PC-3 (cell line): ENCODE measurements at places on chromosomes 12 and 14. TPM values are rescaled to one million over a fixed set of nuclear protein-coding genes. Genes with fewer than 3 reads are reported as not detected.

The SLC25A47 gene
- total RNA-seq: 0.07 TPM in 1 of 2 replicates, not detected in the other

The PKP2 gene
- total RNA-seq: 12.7 TPM in 2 replicates

The EFS gene
- total RNA-seq: 0.23 and 0.36 TPM in 2 replicates

The TGFB3 gene
- 10.2 and 15.5 TPM in 2 replicates for total RNA-seq

The PLEKHH1 gene
- 6.2 and 11.1 TPM in 2 replicates for total RNA-seq

The TMEM63C gene
- 4.0 and 5.4 TPM in 2 replicates for total RNA-seq

The CRIP1 gene
- total RNA-seq: 45.9 and 48.7 TPM in 2 replicates

The A2ML1 gene
- 0.12 and 0.36 TPM in 2 replicates for total RNA-seq

The PRORP gene
- 25.1 and 25.3 TPM in 2 replicates for total RNA-seq

DNA sequence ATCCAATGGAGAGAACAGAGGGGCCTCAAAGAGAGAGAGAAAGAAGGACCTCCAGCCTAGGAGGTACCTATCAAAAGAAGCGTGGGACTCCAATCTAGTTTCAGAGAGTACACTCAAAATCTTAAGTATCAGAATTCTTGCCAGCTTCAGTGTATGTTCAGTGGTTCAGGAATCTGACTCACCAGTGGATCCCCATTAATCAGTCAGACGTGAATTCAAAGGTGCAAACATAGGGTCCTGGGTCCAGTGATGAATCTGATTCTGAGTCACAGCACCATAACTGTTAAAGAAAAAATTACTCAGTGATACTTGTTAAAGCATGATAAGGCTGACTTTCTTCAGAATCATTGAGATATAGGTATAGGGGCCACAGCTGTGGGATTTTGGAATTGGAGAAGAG lies 33.2 kb downstream of the ETNK1 start:
- H3K36me3 ChIP-seq: no peaks in the 10 kb centered on the region
- DNase-seq: peak; percentile 76
- H3K4me3 ChIP-seq: no peak overlapping the region
- peak overlapping the region; percentile 52 for H3K27ac ChIP-seq
- H3K27me3 ChIP-seq: no peaks in the 10 kb centered on the region
- peaks cover 23% of the 10 kb centered on the region for H3K4me1 ChIP-seq

- no peaks in the 10 kb centered on the region for H3K4me1 ChIP-seq
- H3K36me3 ChIP-seq: no peaks in the 10 kb centered on the region
- no peak overlapping the region for H3K27ac ChIP-seq
- no peaks in the 10 kb centered on the region for H3K27me3 ChIP-seq
- H3K4me3 ChIP-seq: no peak overlapping the region
Observed at GRCh38 chr12:23253191-23253590, 628.2 kb downstream of the ETNK1 start.

- H3K4me3 ChIP-seq: no peak overlapping the region
- no peak for DNase-seq
- no peaks in the 10 kb centered on the region for H3K36me3 ChIP-seq
- H3K27me3 ChIP-seq: peaks cover 48% of the 10 kb centered on the region; the same call in 1 of the 2 replicates
- H3K4me1 ChIP-seq: no peaks in the 10 kb centered on the region
Observed at GRCh38 chr12:99605-100004, 33.0 kb downstream of the IQSEC3 start.

- no peak overlapping the region for H3K27ac ChIP-seq
- no peaks in the 10 kb centered on the region for H3K4me1 ChIP-seq
- DNase-seq: peak; percentile 10
- no peak overlapping the region for H3K4me3 ChIP-seq
- H3K36me3 ChIP-seq: peaks cover 3% of the 10 kb centered on the region; the same call in 1 of the 2 replicates
Observed at GRCh38 chr12:69189378-69189978, 49.9 kb upstream of the CPSF6 start.

DNA sequence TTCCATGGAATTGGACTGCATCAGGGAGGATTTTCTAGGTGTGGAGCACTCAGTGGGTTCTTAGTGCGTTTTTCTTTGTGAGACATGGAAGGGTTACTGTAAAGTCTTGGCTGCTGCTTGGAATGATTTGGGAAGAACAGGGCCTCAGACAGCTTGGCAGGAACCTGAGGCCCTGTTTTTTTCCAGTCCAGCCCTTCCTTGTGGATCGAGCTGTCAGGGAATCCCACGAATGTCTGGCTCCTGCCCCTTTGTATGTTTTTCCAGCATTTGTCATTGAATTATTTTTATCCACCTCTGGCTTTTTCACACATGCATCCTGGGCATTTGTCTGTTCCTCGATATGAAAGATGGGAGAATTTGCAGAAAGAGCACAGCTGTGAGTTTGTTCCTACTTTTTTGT lies 158.5 kb downstream of the TGFB3 start:
- no peak for DNase-seq
- no peaks in the 10 kb centered on the region for H3K27me3 ChIP-seq
- H3K36me3 ChIP-seq: peaks cover 15% of the 10 kb centered on the region
- H3K4me1 ChIP-seq: peaks cover 52% of the 10 kb centered on the region
- peak overlapping the region; percentile 97 for H3K27ac ChIP-seq
- H3K4me3 ChIP-seq: no peak overlapping the region

GRCh38 chr12:93140325-93140724 lies 211.2 kb upstream of the EEA1 start:
- H3K4me1 ChIP-seq: peaks cover 58% of the 10 kb centered on the region
- no peak for DNase-seq
- H3K36me3 ChIP-seq: no peaks in the 10 kb centered on the region
- no peak overlapping the region for H3K27ac ChIP-seq
- H3K4me3 ChIP-seq: no peak overlapping the region

GRCh38 chr12:32083489-32083888 lies 23.2 kb upstream of the BICD1 start:
- H3K4me1 ChIP-seq: 0 out of 2 replicates have a peak, but pooled peaks cover 4% of the 10 kb centered on the region
- no peak overlapping the region for H3K27ac ChIP-seq
- no peaks in the 10 kb centered on the region for H3K27me3 ChIP-seq
- peak; percentile 59 for DNase-seq
- no peaks in the 10 kb centered on the region for H3K36me3 ChIP-seq

- no peak overlapping the region for H3K27ac ChIP-seq
- no peak overlapping the region for H3K4me3 ChIP-seq
- no peak for DNase-seq
- no peaks in the 10 kb centered on the region for H3K4me1 ChIP-seq
- peaks cover 40% of the 10 kb centered on the region for H3K27me3 ChIP-seq
Observed at GRCh38 chr12:97336900-97337751, 125.5 kb upstream of the RMST start.

DNA sequence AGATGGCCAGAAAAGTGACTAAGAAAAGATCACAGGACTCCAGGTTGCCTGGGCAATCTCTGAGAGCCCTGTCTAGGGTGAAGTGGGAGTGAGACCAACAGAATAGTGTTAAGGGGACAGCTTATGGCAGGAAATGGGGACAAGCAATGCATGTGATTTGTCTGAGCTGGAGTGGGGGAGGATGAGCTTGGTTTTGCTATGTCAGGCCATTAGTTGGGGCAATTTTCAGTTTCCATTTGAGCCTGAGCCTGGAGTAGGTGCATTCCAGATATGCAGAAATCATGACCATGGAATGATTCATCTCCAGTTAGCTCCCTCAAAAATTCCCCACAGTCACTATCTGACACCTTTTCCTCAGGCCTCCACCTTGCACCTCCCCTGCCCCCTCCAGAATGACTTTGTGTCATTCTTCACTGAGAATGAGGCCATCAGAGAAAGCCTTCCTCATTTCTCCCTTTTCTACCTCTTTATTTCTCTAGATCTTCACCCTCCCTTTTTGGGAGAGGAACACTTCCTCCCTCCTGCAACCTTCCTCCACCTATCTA lies 150.9 kb upstream of the PLEKHG7 start:
- H3K27me3 ChIP-seq: no peaks in the 10 kb centered on the region
- H3K27ac ChIP-seq: peak overlapping the region; percentile 24
- no peaks in the 10 kb centered on the region for H3K36me3 ChIP-seq
- peak; percentile 68 for DNase-seq
- peaks cover 12% of the 10 kb centered on the region for H3K4me1 ChIP-seq

GRCh38 chr12:56720731-56721151 lies 4.4 kb downstream of the NACA start:
- 0 out of 2 replicates have a peak overlapping the region, but pooled peaks have one; percentile 37 for H3K27ac ChIP-seq
- no peaks in the 10 kb centered on the region for H3K27me3 ChIP-seq
- peaks cover 63% of the 10 kb centered on the region for H3K36me3 ChIP-seq
- H3K4me3 ChIP-seq: 0 out of 2 replicates have a peak overlapping the region, but pooled peaks have one; percentile 88

DNA sequence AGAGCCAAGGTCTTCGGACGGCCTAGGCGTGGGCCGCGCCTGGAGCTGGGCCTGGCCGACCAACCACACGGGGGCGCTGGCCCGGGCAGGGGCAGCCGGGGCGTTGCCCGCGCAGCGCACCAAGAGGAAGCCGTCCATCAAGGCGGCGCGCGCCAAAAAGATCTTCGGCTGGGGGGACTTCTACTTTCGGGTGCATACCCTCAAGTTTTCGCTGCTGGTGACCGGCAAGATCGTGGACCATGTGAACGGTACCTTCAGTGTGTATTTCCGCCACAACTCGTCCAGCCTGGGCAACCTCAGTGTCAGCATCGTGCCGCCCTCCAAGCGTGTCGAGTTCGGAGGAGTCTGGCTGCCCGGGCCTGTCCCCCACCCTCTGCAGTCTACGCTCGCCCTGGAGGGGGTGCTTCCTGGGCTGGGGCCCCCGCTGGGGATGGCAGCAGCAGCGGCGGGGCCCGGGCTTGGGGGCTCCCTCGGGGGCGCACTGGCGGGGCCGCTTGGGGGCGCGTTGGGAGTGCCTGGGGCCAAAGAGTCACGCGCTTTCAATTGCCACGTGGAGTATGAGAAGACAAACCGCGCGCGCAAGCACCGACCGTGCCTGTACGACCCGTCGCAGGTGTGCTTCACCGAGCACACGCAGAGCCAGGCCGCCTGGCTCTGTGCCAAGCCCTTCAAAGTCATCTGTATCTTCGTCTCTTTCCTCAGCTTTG lies 4.4 kb upstream of the SHMT2 start:
- H3K27me3 ChIP-seq: no peaks in the 10 kb centered on the region
- no peak overlapping the region for H3K27ac ChIP-seq
- no peaks in the 10 kb centered on the region for H3K36me3 ChIP-seq
- no peak for DNase-seq

DNA sequence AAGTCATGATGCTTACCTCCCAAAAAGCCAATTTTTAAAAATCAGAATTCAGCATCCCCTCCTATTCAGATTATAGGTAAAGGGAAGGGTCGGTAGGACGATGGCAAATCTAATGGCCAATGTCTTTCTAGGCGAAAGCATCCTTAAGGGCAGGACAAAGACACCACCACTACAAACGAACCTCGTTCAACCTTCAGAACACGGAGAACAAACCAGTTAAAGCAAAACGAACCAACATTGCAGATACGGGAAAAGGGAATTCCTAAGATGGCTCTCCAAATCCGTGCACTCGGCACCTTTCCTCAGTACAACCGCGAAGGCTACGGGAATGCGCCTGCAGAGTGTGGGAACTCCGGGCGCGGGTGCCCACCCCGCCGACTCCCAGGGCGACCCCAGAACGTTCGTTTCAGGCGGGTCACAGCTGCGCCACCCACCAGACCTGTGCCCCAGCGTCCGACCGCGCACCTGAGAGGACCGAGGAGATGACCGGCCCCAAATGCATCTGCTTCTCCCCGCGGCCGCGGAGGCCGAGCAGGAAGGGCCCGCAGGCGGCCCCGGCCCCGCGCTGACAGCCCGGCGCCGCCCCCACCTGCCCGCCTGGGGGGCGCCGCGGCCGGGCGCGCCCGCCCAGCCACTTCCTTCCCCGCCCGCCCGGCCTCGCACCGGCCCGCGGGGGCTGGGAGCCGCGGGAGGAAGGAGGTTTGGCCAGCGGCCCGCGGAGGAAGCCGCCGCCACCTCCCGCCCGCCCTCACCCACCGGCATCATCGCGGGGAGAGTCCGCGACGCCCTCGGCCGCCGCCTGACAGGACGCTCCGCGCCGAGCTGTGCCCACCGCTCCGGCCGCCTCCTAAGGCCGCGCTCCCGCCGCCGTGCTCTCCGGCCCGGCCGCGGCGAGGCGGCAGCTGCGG lies 578 bp downstream of the PPP1R13B start:
- 0 out of 2 replicates have a peak, but pooled peaks cover 3% of the 10 kb centered on the region for H3K36me3 ChIP-seq
- no peaks in the 10 kb centered on the region for H3K27me3 ChIP-seq
- peak; percentile 45 for DNase-seq
- peak overlapping the region; percentile 81 for H3K4me3 ChIP-seq
- H3K4me1 ChIP-seq: peaks cover 23% of the 10 kb centered on the region; the same call in 1 of the 2 replicates

DNA sequence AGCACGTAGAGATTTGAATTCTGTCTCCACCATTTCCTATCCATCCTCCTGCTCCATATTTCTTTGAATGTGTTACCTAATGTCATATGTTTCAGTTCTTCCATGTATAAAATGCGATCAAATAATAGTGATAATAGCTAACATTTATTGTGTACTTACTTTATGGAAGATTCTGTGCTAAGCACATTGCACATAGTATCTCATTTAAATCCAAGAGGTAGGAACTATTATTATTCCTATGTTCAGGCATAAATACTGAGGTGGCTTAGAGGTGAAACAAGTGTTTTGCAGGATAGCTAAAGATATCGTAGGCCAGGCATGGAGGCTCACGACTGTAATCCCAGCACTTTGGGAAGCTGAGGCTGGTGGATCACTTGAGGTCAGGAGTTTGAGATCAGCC lies 17.5 kb upstream of the AICDA start:
- H3K27ac ChIP-seq: no peak overlapping the region
- H3K4me3 ChIP-seq: no peak overlapping the region
- no peaks in the 10 kb centered on the region for H3K36me3 ChIP-seq
- peaks cover 4% of the 10 kb centered on the region; the same call in 1 of the 2 replicates for H3K27me3 ChIP-seq
- H3K4me1 ChIP-seq: no peaks in the 10 kb centered on the region

GRCh38 chr12:126797525-126797924 lies 1469.4 kb upstream of the TMEM132C start:
- DNase-seq: no peak
- H3K36me3 ChIP-seq: no peaks in the 10 kb centered on the region
- H3K4me1 ChIP-seq: no peaks in the 10 kb centered on the region
- no peak overlapping the region for H3K27ac ChIP-seq
- H3K27me3 ChIP-seq: peaks cover 28% of the 10 kb centered on the region

DNA sequence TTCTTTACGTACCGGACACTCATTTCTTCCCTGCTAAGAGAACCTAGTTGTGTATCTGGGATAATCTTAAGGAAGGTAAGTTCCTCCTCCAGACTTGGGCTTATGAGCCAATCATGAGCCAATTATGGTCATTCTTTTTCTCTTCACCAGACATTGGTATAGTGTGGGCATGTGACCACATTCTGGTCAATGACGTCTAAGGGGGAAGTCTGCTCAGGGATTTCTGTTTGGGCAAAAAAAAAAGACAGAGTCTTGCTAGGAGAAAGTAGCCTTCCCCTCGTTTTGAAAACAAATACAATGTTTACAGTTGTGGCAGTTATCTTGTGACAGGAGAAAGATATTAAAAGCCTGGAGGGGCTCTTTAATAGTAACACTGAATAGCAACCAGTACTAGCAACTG lies 20.1 kb upstream of the PLXNC1 start:
- H3K27ac ChIP-seq: no peak overlapping the region
- H3K4me3 ChIP-seq: no peak overlapping the region
- no peak for DNase-seq
- H3K4me1 ChIP-seq: no peaks in the 10 kb centered on the region
- peaks cover 52% of the 10 kb centered on the region for H3K27me3 ChIP-seq
- H3K36me3 ChIP-seq: no peaks in the 10 kb centered on the region

DNA sequence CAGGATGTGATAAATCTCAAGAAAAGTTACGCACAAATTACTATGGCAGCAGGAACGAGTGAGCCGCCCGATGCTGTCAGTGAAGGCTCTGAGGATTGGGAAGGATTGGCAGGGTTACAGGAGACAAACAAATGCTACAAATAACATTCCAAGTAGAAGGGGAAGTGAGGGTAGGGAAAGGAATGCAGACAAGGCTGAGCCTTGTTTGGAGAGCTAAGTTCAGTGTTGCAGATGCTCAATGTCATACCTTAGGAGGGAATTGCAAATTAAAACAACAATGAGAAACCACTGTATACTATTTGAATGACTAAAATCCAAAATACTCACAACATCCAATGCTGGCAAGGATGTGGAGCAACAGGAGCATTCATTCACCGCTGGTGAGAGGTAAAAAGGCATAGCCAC lies 1.3 kb downstream of the CLEC9A start:
- DNase-seq: peak; percentile 86
- no peaks in the 10 kb centered on the region for H3K36me3 ChIP-seq
- no peak overlapping the region; the same call in 1 of the 2 replicates for H3K4me3 ChIP-seq
- H3K4me1 ChIP-seq: peaks cover 24% of the 10 kb centered on the region
